ENCODE measurements at places on chromosomes 3 and 15.

GRCh38 chr15:74631935-74632560, 16.4 kb downstream of the CLK3 start:
- H3K27ac ChIP-seq: no peak overlapping the region
- H3K27me3 ChIP-seq: no peaks in the 10 kb centered on the region
- H3K4me3 ChIP-seq: no peak overlapping the region
- peak; percentile 74 for DNase-seq
- H3K36me3 ChIP-seq: peaks cover 40% of the 10 kb centered on the region

DNA sequence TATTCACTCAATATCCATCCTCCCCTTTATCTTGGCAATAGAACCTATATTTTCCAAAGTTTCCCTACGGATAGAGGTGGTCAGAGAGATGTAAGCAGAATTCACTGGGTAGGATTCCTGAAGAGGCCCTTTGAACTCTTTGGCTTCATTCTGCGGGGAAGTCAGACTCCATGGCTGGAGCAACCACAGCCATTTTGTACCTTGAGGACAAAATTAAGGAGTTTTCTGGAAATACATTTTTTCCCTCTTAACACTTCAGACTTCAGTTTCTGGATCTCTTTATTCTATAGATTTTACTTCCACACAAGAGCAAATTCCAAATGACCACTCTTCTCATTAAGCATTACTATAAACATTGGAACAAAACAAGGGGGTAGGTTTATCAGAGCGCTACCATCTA, 43.3 kb downstream of the ADAMTS9 start:
- DNase-seq: no peak
- H3K4me1 ChIP-seq: peaks cover 4% of the 10 kb centered on the region
- H3K27ac ChIP-seq: no peak overlapping the region
- no peak overlapping the region for H3K4me3 ChIP-seq
- H3K36me3 ChIP-seq: no peaks in the 10 kb centered on the region

DNA sequence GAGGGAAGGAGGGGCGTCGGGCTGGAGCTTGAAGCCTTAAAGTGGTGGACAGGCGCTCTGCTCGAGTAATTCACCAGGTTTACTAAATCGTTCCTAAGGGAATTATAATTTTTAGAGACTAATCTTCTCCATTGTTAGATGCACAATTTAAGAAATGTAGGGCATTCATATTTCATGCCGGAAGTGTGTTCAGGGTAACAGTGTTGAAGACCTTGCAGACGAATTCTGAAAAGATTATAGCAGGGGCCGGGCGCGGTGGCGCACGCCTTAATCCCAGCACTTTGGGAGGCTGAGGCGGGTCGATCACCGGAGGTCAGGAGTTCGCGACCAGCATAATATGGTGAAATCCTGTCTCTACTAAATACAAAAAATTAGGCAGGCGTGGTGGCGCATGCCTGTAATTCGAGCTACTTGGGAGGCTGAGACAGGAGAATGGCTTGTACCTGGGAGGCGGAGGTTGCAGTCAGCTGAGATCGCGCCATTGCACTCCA, 365 bp upstream of the GTF2A2 start:
- no peaks in the 10 kb centered on the region for H3K27me3 ChIP-seq
- peak overlapping the region; percentile 69 for H3K27ac ChIP-seq
- H3K4me1 ChIP-seq: peaks cover 19% of the 10 kb centered on the region

DNA sequence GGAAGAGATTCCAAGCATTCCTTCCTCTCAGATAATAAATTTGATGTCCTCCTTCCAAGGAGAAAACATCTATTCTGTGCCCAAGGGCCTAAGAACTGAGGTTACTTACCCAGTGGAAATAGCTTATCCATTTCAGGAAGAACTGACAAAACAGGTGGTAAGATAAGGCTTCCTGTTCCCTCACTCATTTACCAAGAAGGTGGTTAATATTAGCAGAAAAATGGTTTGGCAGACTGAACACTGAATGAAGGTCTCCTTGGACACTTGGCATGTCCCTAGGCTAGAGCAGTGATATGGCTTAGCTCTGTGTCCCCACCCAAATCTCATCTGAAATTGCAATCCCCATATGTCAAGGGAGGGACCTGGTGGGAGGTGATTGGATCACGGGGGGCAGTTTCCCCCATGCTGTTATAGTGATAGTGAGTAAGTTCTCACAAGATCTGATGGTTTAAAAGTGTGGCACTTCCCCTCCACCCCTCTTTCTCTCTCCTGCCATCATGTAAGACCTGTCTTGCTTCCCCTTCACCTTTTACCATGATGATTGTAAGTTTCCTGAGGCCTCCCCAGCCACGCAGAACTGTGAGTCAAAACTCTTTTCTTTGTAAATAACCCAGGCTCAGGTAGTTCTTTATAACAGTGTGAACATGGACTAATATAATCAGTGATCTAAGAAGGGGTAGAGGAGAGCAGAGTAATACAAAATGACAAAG, 127.4 kb downstream of the ST8SIA2 start:
- DNase-seq: no peak
- no peak overlapping the region for H3K27ac ChIP-seq
- H3K36me3 ChIP-seq: no peaks in the 10 kb centered on the region
- no peaks in the 10 kb centered on the region for H3K27me3 ChIP-seq
- H3K4me1 ChIP-seq: no peaks in the 10 kb centered on the region

GRCh38 chr3:183774631-183775030, 50.7 kb downstream of the MAP6D1 start:
- no peak for DNase-seq
- no peaks in the 10 kb centered on the region for H3K27me3 ChIP-seq
- H3K4me3 ChIP-seq: no peak overlapping the region
- H3K4me1 ChIP-seq: no peaks in the 10 kb centered on the region
- no peak overlapping the region for H3K27ac ChIP-seq

DNA sequence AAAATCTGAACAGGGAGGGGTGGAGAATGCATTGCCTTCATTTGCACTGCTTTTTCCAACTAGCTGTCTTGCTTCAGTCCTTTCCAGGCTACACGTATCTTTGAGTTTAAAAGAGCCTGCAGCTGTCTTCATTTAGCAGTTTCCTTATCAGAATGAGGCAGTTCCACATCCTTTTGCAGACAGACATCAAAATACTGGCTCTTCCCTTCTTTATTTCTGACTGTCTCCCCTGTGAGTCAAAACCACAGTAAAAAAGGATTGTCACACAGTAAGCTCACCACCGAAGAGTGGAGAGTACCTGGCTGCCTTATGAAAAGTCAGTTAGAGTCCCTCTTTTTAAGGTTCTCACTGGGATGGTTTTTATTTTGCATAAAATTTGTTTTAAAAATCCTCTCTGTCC, 205.5 kb upstream of the CD96 start:
- H3K4me1 ChIP-seq: no peaks in the 10 kb centered on the region
- no peaks in the 10 kb centered on the region for H3K36me3 ChIP-seq
- DNase-seq: no peak

GRCh38 chr15:81410318-81410753, 36.3 kb upstream of the TMC3 start:
- H3K4me3 ChIP-seq: no peak overlapping the region
- H3K4me1 ChIP-seq: no peaks in the 10 kb centered on the region
- no peaks in the 10 kb centered on the region for H3K36me3 ChIP-seq
- H3K27ac ChIP-seq: no peak overlapping the region

DNA sequence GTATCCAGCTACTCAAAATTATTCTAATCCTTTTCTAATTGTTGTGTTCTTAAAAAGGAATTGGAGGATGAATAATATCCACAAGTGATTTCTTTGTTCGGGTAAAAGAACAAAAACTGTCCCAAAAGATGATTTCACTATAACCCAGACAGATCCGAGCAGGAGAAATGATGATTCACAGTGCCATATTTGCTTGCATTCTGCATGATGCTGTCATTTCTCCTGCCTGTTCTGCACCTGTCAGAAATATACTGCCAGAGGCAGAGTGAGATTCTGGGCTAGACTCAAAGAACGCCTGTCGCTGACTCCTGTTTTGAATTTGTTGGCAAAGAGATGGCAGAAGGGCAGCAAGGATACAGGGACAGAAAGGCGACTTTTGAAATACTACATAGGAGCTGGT, 34.7 kb upstream of the SLC24A5 start:
- no peaks in the 10 kb centered on the region for H3K27me3 ChIP-seq
- DNase-seq: no peak
- no peak overlapping the region for H3K4me3 ChIP-seq
- H3K36me3 ChIP-seq: no peaks in the 10 kb centered on the region
- no peak overlapping the region for H3K27ac ChIP-seq

DNA sequence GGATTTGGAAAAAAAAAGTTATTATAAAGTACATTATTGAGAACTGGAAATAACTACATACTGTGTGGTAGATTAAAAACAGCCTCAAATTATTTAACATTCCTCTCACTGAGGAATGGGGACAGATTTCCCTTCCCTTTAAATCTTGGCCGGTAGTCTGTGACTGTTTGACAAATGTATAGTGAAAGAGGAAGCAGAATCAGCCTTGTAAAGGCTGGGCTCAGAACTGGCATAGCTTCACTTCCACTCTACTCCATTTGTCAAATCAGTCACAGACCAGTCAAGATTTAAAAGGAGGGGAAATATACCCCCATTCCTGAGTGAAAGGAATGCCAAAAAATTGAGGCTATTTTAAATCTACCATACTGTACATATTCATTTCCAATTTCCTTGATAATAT, 18.2 kb upstream of the B4GALT4 start:
- H3K27ac ChIP-seq: no peak overlapping the region
- no peak for DNase-seq
- H3K27me3 ChIP-seq: no peaks in the 10 kb centered on the region

GRCh38 chr3:69983546-69984265, 15.8 kb upstream of the SAMMSON start:
- H3K27me3 ChIP-seq: no peaks in the 10 kb centered on the region
- H3K4me3 ChIP-seq: no peak overlapping the region
- peaks cover 9% of the 10 kb centered on the region for H3K4me1 ChIP-seq
- H3K27ac ChIP-seq: no peak overlapping the region
- DNase-seq: no peak
- no peaks in the 10 kb centered on the region for H3K36me3 ChIP-seq

- H3K4me3 ChIP-seq: peak overlapping the region; percentile 58
- no peaks in the 10 kb centered on the region for H3K27me3 ChIP-seq
- H3K27ac ChIP-seq: peak overlapping the region; percentile 95
- DNase-seq: peak; percentile 39
- no peaks in the 10 kb centered on the region for H3K36me3 ChIP-seq
Measured at GRCh38 chr3:100709842-100710260, 557 bp downstream of the TFG start.

DNA sequence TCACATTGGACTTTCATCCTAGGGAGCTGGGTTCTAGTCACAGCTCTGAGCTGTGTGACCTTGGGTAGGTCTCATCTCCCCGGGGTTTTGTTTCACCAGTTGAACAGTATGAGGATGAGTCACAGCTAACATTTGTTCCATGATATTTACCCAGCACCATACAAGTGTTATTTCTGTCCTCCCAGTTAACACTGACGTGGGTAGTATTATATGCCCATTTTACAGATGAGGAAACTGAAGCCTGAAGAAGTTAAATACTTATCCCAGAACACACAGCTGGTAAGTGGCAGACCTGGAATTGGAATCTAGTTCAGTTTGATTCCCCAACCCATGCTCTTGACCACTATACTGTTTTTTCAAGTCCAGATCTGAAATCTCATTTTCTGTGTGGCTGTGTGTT, 908 bp upstream of the RARB start:
- H3K27me3 ChIP-seq: no peaks in the 10 kb centered on the region
- DNase-seq: no peak
- H3K4me1 ChIP-seq: peaks cover 34% of the 10 kb centered on the region
- H3K4me3 ChIP-seq: no peak overlapping the region
- H3K27ac ChIP-seq: no peak overlapping the region
